ENCODE measurements at places on chromosomes 1 and 21.

DNA sequence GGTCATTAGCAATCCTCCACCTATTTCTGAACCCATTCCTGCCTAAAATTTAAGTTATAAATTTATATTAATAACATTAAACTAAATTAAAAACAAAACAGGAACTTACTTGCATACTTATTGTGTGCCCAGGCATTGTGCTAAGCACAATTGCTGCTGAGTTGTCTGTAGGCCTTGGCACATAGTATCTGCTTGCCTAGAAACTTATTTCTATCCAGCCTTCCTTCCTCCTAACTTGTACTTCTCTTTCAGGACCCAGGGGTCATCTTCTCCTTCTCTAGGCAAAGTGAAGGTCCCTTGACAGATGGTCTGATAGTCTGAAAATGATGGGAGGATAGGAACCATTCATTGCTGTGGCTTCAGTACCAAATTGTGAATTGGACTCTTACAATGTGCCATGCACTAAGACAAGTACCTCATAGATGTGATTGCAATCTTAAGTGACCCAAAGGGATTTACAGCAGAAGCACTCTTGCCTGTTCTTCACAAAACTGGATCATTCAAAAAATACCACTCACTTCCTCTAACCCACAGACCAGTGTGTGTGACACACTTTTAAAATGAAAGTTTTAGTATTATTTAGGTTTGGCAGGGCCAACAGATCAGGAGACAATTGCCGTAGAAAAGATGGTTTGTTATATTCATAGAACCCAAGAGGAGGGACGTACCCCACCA, 10.3 kb upstream of the CD101 start:
- DNase-seq: no peak

GRCh38 chr1:30773722-30774358, 16.3 kb upstream of the LAPTM5 start:
- DNase-seq: no peak

DNA sequence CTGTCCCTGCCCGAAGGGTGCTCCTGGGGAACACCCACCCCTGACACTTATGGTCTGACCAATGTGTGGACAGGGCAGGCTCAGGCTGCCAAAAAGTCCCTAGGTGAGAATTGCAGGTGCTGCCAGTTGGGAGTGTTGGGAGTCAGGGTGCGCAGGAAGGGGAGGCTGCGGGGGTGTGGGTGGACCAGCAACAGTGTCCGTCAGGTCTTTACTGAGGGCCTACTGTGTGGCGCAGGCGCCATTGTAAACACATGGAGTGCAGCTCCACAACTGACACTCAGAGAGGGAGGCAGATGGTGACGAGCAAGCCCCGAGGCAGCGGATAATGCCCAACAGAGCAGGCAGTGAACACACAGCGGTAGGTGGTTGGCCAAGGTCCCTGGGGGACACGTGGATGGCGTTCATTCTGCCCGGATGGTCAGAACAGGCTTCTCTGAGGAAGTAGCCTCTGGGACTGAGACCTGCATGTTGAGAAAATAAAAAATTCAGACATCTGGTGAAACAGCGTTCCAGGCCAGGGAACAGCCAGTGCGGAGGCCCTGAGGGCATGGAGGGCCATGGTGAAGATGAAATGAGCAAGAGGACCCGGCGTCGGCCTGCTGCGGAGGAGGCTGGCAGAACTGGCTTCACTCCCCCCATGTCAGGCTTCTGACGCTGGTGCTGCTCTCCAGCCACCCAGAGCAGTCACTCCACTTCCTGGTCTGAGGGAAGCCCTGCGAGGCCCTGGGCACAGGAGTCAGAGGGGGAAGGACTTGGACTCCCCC, 136.2 kb upstream of the ZBTB40 start:
- DNase-seq: no peak

- DNase-seq: peak; percentile 76
These were observed 667.4 kb upstream of the ZP4 start for GRCh38 chr1:238558156-238558555.

DNA sequence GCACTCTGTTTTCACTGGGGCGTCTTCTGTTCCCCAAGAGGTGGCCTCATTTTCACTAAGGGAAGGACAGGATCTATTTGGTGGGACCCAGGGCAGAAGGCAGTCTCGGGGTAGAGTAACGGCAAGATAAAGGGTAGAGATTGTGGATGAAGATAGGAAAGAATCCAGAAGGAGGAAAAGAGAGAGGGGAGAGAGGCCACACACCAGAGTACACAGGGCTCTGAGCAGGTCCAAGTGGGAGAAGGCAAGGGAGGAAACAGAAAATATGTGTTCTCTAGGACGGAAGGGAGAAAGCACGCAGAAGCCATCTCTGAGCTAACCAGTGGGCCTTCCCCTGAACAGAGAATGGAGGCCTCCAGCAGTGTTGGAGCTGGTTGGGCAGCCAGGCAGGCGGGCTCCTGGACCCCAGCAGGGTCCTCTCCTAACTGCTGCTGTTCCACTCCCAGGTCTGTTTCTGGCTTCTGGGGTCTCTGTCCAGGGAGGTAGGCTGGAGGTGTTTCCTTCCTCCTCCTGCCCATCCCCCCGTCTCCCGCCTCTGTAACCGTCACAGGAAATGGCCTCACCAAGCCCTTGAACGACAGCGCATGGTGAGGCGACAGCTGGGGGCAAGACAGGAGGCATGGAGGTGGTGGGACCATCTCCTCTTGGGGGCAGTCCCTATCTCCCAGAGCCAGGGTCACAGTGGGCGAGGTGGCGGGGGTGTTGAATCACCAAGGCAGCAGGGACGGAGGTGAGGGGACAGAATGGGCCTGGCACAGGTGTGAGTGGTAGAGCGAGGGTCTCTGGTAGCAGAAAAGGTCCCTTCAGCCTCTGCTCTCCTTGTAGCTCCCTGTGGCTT, 649 bp downstream of the PTPN7 start:
- no peak for DNase-seq

- DNase-seq: no peak
These were observed 830.4 kb upstream of the RGS18 start for GRCh38 chr1:191327868-191328267.

- DNase-seq: no peak
These were observed 1.8 kb downstream of the KRTAP10-1 start for GRCh38 chr21:44537930-44538911.

DNA sequence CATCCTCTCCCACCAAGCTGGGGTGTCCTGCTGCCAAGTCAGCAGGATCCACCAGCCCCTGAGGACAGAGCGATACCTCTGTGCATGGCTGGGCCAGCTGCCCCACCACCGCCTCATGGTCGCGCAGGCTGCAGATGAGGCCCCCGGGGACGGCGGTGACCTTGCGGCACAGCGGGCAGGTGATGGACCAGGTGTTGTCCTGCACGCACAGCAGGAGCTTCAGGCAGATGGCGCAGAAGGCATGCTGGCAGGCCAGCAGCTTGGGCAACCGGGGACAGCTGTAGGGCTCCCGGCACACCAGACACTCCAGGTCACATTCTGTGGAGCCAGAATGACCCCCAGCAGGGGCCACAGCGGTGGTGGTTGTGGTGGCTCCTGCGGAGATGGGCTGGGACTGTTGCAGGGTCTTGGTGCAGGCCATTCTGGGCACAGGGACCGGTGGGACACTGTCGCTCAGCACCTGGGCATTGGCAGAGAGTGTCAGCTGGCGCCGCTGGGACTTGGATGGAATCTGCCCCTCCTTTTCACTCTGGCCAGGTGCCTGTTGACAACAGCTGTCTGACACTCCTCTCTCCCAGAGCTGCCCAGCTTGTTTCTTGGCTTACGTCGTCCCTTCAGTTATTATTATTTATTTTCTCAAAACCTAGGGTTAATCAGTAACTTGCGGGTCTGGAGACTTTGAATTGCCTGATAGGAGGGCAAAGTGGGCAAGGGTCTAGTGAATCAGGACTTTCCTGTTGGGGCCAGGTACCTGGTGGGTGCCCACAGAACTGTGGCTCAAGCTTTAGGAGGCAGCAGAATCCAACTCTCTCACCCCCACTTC, at the start of gene RNF186:
Gene RNF186, minus strand, starts transcription at position 603 of the 823 bp plus-strand sequence. Its CDS starts 182 bp downstream, at position 421.
- DNase-seq: no peak

GRCh38 chr21:39911286-39912199, 44.3 kb downstream of the PCP4 start:
- DNase-seq: no peak

DNA sequence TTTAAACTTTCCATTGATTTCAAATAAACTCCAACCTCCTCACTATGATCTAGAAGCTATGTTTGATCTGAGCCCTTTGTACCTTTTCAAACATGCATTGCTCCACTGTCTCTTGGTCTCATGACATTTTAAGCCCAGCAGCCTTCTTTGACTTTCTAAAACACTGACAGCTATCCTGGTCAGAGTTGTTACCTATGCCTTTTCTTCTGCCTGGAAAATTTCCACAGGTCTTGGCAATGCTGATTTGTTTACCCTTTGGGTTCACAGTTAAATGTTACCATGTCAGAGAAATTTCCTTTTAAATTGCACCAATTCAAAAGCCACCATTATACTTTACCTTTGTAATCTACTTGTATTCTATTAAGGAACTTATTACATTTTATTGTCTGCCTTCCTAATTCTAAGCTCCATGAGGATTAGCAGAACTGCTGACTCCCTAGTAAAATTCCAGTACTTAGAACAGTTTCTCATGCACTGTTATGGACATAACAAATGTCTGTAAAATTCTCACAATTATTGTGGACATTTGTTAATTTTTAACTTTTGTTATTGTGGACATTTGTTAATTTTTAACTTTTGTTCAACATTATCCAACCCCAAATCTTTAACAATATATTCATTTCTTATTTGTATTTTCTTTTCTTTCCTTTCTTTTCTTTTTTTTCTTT, 1064.4 kb downstream of the NCAM2 start:
- no peak for DNase-seq

GRCh38 chr1:118985640-118986554, 2.2 kb downstream of the TBX15 start:
- peak; percentile 50 for DNase-seq

DNA sequence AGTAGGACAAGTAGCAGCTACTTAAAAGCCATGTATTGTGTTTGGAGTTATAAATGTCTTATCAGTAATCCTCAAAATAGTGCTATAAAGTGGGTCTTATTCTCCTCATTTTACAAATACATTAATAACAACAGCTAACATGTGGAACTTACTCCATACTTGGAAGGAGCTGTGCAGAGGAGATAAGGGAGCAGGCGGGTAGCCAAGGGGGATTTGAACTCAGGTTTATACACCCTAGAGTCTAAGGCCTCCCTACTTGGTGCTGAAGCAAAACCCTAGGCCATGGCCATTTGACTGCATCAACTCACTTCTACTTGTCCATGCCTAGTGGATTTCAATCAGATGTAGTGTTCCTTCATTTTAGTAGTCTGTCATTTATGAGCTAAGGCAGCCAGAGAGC, 72.1 kb downstream of the LMO4 start:
- no peak for DNase-seq

DNA sequence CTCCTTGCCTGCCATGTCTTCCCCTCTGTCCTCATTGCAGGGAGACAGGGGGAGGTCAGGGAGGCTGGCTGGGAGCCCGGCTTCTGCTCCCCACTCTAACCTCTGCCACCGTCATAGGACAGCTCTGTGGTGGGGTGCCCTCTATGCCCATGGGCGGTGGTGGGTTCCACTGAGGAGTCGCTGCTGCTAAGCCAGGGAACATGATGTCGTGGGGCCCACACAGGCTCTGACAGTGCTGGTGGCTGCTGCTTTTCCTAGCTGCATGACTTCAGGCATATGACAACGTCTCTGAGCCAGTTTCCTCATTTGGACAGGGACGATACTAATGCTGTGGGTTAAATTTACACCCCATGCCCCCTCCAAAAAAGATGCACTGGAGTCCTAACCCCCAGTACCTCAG, 14.7 kb downstream of the KCNA10 start:
- no peak for DNase-seq

- DNase-seq: no peak
These were observed 7.7 kb downstream of the LPGAT1 start for GRCh38 chr1:211822677-211823407.

DNA sequence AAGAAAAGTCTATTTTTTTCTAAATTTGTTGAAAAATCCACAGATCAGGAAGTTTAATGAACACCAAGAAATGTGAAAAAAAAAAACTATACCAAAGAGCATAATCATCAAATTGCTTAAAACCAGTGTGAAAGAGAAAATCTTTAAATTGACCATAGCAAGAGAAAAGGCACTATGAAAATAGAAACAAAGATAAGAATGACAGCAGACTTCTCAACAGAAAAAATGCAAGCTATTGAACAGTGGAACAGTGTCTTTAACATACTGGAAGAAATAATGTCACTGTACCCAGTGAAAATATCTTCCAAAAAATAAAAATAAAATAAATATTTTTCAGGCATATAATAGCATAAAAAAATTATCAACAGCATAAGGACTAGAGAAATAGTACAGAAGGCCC, 243.0 kb upstream of the GJB5 start:
- no peak for DNase-seq

DNA sequence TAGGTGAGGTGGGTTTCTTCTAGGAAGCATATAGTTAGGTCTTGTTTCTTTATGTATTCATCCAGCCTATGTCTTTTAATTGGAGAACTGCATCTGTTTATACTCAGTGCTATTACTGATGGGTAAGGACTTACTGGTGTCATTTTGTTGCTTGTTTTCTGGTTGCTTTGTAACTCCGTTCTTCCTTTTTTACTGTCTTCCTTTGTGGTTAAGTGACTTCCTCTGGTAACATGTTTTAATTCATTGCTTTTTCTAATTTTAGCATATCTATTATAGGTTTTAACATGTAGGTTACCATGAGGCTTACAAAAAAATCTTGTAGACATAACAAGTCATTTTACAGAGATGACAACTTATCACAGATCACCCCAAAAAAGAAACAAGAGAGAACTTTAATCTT, 160.8 kb downstream of the VAV3 start:
- no peak for DNase-seq

- no peak for DNase-seq
These were observed 3881.0 kb downstream of the SRGAP2C start for GRCh38 chr1:125065821-125066180.

GRCh38 chr21:46039891-46040660, 57.8 kb upstream of the COL6A2 start:
- no peak for DNase-seq

GRCh38 chr1:183553764-183554163, 36.5 kb downstream of the NCF2 start:
- no peak for DNase-seq

DNA sequence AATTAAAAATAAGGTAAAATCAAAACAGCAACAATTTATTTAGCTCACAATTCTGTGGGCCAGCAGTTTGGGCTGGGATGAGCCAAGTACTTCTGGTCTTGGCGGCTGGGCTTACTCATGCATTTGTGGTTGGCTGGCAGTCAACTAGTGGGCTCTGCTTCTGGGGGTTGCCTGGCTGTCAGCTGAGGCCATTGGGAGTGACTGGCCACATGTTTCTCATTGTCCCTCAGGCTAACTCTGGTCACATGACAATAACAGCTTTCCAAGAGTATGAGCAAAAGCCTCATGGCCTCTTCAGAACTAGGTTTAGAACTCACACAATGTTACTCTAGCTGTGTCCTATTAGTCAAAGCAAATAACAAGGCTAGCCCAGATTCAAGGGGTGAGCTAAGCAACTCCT, 15.6 kb upstream of the CHIA start:
- peak; percentile 80 for DNase-seq

GRCh38 chr21:29368906-29369305, 70.2 kb downstream of the BACH1 start:
- DNase-seq: no peak

DNA sequence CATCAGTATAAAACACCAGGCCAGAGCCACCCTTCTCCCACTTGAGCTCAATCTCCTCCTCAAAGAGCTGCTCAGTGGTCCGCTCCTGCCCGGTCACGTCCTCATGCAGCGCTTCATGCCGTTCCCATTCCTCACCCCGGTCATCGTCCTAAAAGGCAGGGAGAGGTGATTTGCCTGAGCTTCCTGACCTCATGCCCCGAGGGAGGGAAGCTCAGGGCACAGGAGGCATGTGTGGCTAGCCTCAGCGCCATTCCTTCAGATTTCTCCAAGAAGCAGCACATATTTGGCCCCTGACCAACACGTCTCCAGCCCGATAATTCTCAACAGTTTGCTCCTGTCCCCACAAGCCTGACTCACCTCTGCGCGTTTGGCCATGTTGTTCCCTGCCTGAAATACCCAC, 4.2 kb upstream of the GPN2 start:
- DNase-seq: no peak
